Trophoblast cell (in vitro differentiated cells and primary cell): ENCODE measurements at places on chromosomes 12 and 14.
A peak's percentile ranks its signal among the peaks of the same experiment; 100 is the strongest.

DNA sequence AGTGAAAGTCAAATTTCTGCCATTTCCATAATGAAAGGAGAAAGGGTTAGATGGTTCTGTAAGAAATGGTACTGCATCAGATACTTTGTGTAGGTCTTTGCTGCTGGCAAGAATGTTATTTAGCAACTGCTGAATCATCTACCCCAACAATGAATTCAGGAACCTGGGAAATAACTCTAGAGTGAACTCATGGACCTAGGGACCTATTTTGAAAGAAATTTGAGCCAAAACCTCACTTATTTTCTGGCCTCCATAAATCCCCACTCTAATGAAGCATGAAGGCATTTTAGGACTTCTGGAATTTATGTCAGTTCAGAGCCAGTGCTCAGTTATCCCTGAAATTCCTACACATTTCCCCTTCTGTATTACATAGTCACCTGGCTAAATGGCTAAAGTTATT lies 50.9 kb upstream of the CPNE8 start:
- no peak for DNase-seq

DNA sequence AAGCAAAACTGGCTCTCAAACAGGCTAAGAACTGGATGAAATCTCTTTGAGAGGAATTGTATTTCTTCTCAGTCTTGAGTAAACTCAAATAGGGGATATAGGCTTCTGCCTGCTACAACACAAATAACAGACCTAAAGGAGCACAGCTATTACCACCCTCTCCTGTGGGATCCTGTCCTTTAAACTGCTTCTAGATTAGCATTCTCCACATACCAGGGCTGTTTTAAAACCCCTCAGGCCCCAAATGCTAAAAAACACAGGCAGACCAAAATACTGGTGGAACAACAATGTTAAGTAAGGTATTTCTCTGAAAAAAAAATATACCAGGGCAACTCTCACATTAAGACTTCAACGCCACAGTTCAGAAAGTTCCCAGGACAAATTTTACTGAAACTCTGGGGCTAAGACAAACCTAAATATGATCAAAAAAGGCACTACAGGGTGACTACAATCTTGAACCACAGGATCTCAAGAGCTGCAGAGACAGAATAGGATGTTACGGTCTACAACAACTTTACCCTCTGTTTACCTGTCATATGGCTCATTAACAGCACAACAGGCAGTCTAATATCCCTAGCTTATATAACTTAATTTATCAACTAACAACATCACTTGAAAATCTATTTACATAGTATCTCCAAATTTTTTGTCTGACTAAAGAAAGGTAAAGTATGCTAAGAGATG lies 7.2 kb downstream of the CPNE8 start:
- peak; percentile 94 for DNase-seq

- DNase-seq = no peak
Observed at GRCh38 chr14:99349721-99350495, 77.9 kb upstream of the BCL11B start.

- DNase-seq = peak; percentile 90
Observed at GRCh38 chr14:39266525-39266870, 32.8 kb downstream of the MIA2 start.

GRCh38 chr14:24430682-24431568 lies 1.2 kb downstream of the KHNYN start:
- DNase-seq = peak; percentile 61

DNA sequence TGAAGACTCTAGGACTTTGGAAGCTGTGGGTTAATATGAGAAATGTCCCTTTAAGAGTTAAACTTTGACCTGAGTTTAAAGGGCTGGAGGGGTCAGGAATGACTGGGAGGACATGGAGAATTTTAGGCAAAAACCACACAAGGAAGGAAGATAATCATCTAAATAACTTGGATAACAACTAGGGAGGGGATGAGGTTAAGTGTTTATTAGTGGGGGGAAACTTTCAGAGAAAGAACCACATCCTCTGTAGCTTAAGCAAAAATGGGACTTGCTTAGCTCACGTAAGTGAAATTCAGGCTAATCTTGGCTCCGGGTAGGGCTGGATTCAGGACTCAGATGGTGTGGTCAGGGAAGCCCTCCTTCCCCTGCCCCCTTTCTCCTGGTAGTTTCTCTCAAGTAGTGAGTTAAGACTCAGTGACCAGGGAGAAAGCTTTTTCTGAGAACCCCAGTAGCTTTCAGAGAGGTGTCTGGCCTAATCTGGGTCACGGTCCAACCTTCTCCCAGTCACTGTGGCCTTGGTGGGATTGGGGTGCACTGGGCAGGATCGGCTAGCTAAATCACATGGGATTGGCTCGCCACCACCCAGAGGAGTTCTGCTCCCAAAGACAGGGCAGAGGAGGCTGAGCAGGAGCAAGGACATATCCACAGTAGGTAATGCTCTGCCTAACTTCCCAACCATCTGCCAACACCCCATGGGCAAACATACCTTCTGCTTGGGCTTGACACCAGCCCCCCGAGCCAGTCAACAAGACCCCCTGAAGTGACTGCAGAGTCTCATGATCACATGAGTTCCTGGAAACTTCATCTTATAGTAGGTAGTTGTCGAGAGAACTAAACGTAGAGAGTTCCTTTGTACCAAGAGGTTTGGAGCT lies 52.8 kb downstream of the ARF6 start:
- no peak for DNase-seq

GRCh38 chr14:32129124-32129523 lies 52.0 kb downstream of the ARHGAP5 start:
- DNase-seq = no peak

GRCh38 chr12:10554228-10554755 lies 48.6 kb downstream of the EIF2S3B start:
- no peak for DNase-seq

- DNase-seq = no peak
Observed at GRCh38 chr14:26088275-26088674, 509.6 kb downstream of the NOVA1 start.

DNA sequence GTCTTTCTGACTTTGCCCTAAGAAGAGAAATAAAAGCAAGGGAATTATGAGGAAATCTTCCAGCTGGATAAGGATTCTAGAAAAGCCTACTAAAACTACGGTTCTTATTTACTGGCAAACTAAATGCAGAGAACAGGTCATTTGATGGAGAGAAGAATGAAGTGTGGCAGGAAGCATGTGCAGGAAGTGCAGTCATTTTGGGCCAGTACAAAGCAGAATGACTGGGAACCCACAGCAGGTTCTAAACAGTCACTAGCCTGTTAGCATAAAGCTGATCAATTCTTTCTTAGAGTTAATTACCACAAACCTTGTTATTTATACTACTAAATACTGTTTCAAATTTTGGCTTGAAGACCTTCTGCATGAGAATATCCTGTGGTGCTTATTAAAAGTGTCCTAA lies 36.7 kb downstream of the CFAP54 start:
- no peak for DNase-seq

- DNase-seq = peak; percentile 60
Observed at GRCh38 chr14:72929316-72930080, 3.2 kb downstream of the DCAF4 start.
